ENCODE measurements at places on chromosomes 13 and 19. TPM values are rescaled to one million over a fixed set of nuclear protein-coding genes. Genes with fewer than 3 reads are reported as not detected.

The CGB2 gene
- total RNA-seq: not detected

The RFPL4AL1 gene
- total RNA-seq: not detected

The ABHD17A gene
- 69.7 TPM for total RNA-seq

The KMT5C gene
- total RNA-seq: 6.5 TPM

The SACS gene
- 86.5 TPM for total RNA-seq

The GRK1 gene
- not detected for total RNA-seq

The CRX gene
- not detected for total RNA-seq

The ZNF580 gene
- 4.1 TPM for total RNA-seq

The SELENOV gene
- not detected for total RNA-seq

The PRR19 gene
- 0.55 TPM for total RNA-seq

The SIGLEC10 gene
- total RNA-seq: not detected

The DBP gene
- 3.9 TPM for total RNA-seq

The FFAR3 gene
- not detected for total RNA-seq

The PRTN3 gene
- not detected for total RNA-seq

The FAAP24 gene
- 1.9 TPM for total RNA-seq

The RDH13 gene
- 11.0 TPM for total RNA-seq

The ETV2 gene
- 0.11 TPM for total RNA-seq

The OSCAR gene
- 0.22 TPM for total RNA-seq

The GPR183 gene
- under 0.01 TPM for total RNA-seq

The ACTMAP gene
- 1.1 TPM for total RNA-seq

The FGF22 gene
- not detected for total RNA-seq

The MCEMP1 gene
- not detected for total RNA-seq

The ADGRL1 gene
- 1.4 TPM for total RNA-seq

The LILRB1 gene
- not detected for total RNA-seq

The ZNF628 gene
- 1.9 TPM for total RNA-seq

The GPR4 gene
- 0.12 TPM for total RNA-seq

The SMIM44 gene
- total RNA-seq: not detected

The PNMA8A gene
- 13.0 TPM for total RNA-seq

The CD177 gene
- 0.25 TPM for total RNA-seq

The CDC42EP5 gene
- 3.8 TPM for total RNA-seq

The CYP2B6 gene
- total RNA-seq: not detected

Data from uterine smooth muscle cell (primary cell).